Activated CD4-positive, alpha-beta T cell treated with anti-CD3 and anti-CD28 coated beads, Interleukin-2, amount 10 ng/mL, durations not matched to agents 24 days and 14 days (primary cell): ENCODE measurements at places on chromosomes 5 and 9. TPM values are rescaled to one million over a fixed set of nuclear protein-coding genes. Genes with fewer than 3 reads are reported as not detected.
A peak's percentile ranks its signal among the peaks of the same experiment; 100 is the strongest.

The CXCL14 gene
- not detected in 2 replicates for total RNA-seq

DNA sequence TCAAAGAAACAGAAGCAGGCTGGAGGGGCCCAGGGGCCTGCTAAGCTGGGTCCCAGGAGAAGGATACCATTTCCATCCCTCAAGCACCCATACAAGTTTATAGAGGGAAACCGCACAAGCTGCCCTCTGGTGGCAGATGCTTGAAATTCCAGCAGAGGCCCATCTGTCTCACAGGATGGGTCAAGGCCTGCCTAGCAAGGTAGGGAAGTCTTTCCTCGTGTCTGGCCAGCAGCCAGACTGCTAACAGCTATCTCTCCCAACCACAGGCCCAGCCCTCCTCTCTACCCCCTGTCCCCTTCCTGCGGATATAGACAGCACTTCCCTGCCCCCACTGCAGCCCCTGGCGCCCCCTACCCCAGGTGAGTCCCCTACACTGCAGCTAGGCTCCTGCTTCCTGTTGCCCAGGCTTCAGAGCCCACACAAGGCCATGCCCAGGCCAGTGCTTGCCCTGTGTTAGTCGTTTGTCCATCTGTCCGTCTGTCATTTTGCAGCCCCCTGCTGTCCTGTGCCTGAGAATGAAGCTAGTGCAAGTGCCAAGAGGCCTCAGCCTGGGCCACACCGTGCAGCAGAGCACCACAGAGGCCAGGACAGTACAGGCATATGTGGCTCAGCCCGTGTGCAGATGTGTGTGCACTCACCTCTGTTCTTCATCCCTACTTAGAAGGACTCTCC, 26.2 kb downstream of the TCF7 start:
- DNase-seq, result peak; percentile 88

- DNase-seq, result no peak
Observed at GRCh38 chr9:4792054-4792571, 631 bp upstream of the RCL1 start.

DNA sequence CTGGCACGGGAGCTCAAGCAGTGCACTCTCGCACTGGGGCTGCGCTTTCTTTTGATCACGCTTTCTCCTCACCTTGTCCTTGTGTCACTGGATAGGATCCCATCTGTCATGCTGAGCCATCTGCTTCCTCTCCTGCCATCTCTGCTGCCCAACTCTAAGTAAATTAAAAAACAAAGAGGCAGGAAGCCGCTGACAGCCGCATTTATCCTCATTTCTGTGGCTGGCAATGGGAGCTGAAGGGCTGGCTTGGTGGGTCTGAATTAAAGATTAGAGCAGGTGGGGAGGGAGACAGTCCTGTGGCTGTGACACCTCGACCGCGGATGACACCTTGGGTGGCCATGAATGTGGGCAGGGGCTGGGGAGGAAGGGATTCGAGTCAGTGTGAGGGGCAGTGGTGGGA, 159.2 kb upstream of the ALDH1B1 start:
- DNase-seq, result no peak

DNA sequence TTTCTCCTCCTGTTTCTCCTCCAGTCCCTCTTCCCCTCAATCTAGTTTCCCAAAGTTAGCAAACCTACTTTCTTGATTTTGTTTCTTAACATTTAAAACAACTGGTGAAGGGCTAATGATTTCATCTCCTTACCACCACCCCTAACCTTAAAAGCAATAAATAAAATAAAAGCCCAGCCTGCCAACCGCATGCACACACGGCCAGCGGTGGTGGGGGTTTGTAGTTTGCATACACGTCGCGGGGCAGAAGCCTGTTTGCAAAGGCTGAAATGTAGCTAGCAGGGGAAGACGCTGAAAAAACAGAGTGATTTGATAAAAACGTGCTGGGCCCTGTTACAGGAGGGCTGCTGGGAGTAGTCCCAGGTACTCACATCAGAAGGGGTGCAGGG, 1.9 kb upstream of the DMRT2 start:
- peak; percentile 56 for DNase-seq
